ENCODE measurements at places on chromosomes 5 and 9. TPM values are rescaled to one million over a fixed set of nuclear protein-coding genes. Genes with fewer than 3 reads are reported as not detected.

NUTM2F gene
- not detected for total RNA-seq

BARX1 gene
- 0.61 TPM for total RNA-seq

DNA sequence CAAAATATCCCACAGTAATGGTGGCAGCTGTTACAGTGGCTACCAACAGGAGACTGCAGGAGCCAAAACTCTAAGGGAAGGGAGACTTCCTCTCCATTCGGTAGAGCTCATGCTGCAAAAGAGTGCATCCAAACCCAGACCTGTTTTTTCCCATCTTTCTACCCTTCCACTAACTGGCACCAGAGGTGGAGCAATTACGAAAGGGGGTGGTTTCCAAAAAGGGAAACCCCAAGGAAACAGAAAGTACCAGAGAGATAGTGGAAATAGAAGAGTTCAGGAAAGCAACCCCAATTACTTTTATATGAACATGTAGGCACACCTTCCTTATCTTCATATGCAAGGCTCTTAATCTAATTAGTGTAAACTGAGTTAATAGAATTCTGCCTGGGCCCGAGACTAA is 7.3 kb upstream of the WDR41 start:
- peaks cover 44% of the 10 kb centered on the region for H3K27me3 ChIP-seq
- peaks cover 11% of the 10 kb centered on the region for H3K4me1 ChIP-seq
- H3K36me3 ChIP-seq: no peaks in the 10 kb centered on the region
- no peak for DNase-seq

DNA sequence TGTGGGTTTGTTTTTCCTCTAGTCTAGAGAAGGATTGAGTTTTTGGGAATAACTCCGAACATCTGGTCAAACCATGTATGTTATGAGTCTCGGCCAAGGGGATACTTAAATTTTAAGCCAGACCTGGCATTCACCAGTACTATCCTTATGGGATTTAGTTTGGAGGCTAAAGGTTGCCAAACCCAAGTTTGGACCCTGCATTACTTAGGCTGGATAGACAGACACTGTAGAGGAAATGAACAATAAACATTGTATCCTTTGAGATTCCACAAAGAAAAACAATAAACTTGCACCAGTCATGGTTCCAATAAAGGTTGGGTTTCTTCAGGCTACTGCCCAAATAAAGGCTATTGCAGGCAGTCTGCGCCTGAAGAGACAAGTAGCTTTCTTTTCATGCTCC is 296.7 kb upstream of the MEF2C start:
- no peaks in the 10 kb centered on the region for H3K27me3 ChIP-seq
- no peak overlapping the region for H3K27ac ChIP-seq
- H3K36me3 ChIP-seq: no peaks in the 10 kb centered on the region
- H3K4me1 ChIP-seq: no peaks in the 10 kb centered on the region
- H3K4me3 ChIP-seq: no peak overlapping the region

DNA sequence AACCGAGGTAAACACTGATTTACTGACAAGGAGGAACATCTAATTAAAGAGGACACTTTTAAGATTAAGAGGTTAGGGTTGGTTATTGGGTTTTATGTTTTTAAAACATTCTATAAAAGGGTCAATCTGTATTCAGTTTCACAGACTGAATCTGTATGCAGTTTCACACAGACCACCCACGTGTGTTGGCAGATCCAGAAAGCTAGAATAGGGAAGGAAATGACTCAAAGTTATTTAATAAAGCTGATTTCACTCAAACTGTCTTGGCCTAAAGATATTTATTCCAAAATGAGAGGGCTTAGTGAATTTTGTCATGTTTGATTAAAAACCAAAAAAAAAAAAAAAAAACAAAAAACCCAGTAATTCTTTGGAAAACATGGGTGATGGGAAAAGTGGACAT is 140.2 kb downstream of the SLC24A2 start:
- H3K4me3 ChIP-seq: no peak overlapping the region
- peaks cover 24% of the 10 kb centered on the region for H3K27me3 ChIP-seq
- no peak overlapping the region for H3K27ac ChIP-seq
- no peak for DNase-seq
- H3K36me3 ChIP-seq: no peaks in the 10 kb centered on the region
